ELR (cell line): ENCODE measurements at places on chromosomes 2 and 18.

DNA sequence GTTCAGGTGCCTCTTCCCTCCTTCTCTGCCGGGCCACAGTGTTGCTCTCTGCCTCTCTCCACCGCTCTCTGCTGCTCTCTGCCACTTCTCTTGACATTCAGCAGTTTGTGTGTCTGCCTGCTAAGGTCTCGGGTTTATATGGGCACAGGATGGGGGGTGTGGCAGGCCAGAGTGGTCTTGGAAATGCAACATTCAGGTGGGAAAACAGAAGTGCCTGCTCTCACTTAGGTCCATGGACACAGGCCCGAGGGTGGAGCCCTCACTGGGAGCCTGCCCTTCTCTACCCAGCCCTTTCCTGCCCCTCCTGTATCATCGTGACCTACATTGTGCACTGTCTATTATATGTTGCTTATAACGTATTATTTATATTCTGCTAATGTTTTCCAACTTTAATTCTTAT, 120.8 kb upstream of the TMEM18 start:
- no peak for DNase-seq

DNA sequence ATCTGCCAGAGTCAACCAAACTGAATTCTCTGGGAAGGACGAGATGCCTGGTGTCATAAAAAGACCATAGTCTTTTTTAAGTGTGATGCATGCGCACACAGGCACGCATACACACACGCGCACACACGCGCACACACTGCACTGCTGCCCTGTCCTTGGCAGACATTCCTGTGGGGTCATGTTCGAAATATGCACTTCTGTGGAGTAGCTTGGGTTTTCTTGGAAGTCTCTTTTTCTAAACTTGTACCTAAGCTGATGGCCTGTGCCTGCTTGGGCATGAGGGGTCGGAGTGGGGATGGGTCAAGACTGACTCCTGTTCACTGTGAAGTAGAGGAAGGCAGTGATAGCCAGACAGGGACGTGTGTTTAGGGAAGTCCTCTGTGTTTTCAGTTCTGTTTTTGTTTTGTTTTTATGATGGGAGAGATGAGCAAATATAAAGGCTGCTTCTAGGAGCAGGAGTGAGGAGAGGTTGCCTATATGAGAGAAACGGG, 4.0 kb upstream of the RMC1 start:
- DNase-seq, result peak; percentile 30

- DNase-seq, result peak; percentile 53
Observed at GRCh38 chr2:61898810-61899209, 6.7 kb upstream of the COMMD1 start.

GRCh38 chr2:219476652-219477151, 22.0 kb upstream of the GMPPA start:
- DNase-seq, result no peak

DNA sequence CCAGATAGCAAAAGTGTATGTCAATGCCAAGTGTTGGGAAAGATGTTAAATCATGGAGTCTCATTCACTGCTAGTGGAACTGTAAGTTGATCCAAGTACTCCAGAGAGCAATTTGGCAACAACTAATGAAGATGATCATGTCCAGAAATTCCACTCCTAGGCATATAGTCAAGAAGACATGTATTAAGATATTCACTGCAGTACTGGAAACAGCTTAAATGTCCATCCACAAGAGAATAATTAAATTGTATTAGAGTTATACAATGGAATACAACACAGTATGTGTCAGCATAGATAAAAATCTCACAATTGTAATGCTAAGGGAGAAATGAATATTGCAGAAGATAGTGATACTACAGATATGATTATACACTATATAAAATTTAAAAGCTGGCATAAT, 15.2 kb upstream of the LBH start:
- DNase-seq, result no peak

- DNase-seq, result no peak
Observed at GRCh38 chr2:216485745-216486144, 12.9 kb upstream of the RPL37A start.

DNA sequence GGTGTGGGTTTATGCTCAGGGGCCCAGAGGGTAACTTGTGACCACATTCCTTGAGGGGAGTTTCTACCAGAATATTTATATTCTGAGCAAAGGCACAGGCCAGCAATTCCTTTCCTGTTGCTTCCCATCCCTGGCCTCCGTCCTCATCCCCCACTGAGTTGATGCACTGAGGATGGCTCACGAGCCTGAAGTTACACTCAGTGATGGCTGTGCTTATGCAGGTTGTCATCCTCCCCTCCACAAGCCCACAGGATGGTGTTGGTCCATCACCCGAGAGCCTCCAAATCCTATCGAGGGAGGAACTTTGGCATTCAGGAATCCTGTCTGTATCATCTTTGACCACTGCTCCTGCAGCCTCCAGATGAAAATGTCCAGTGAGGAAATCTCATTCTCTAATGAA, 28.4 kb upstream of the FHOD3 start:
- DNase-seq, result no peak

- DNase-seq, result no peak
Observed at GRCh38 chr2:229256376-229256775, 14.7 kb downstream of the PID1 start.

GRCh38 chr18:36680042-36680441, 148.8 kb downstream of the TPGS2 start:
- peak; percentile 23 for DNase-seq

DNA sequence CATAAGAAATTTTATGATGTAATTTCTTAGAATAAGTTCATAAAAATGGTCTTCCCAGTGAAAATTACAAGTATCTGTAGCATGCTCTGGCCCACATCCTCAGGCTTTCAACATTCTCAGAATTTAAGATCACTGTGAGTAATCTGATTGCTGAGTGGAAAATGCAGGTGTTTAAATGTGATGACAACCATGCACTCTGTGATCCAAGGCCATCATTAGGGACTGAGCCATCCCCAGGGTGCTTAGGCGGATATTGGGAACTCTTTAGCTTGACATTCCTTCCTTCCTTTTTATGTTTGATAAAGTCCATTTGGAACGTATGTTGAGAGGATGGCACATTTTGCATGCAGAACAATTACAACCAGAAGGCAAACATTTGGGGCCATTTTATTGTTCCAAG, 95.5 kb downstream of the ARL4C start:
- DNase-seq, result no peak

GRCh38 chr2:218897394-218898108, 16.9 kb downstream of the WNT10A start:
- DNase-seq, result no peak

- peak; percentile 8 for DNase-seq
Observed at GRCh38 chr2:239935789-239936758, 89.1 kb downstream of the NDUFA10 start.

DNA sequence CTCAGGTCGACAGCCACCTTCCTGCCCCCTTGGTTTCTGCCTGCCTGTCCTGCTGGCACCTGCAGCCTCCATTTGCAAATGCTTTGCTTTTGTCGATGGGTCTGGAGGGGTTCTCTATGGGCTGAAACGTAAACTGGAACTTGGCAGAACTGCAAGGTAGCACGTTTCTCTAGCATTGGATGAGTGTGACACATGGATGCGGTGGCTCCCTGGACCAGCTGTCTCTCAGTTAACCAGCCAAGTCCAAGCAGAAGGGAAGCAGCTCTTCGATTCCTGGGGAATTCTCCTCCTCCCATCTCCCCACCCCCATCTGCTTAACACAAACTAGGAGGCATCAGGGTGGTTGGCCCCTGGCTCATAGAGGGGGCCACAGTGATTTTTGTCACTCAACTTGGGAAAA, 57.3 kb downstream of the ITGB1BP1 start:
- no peak for DNase-seq

DNA sequence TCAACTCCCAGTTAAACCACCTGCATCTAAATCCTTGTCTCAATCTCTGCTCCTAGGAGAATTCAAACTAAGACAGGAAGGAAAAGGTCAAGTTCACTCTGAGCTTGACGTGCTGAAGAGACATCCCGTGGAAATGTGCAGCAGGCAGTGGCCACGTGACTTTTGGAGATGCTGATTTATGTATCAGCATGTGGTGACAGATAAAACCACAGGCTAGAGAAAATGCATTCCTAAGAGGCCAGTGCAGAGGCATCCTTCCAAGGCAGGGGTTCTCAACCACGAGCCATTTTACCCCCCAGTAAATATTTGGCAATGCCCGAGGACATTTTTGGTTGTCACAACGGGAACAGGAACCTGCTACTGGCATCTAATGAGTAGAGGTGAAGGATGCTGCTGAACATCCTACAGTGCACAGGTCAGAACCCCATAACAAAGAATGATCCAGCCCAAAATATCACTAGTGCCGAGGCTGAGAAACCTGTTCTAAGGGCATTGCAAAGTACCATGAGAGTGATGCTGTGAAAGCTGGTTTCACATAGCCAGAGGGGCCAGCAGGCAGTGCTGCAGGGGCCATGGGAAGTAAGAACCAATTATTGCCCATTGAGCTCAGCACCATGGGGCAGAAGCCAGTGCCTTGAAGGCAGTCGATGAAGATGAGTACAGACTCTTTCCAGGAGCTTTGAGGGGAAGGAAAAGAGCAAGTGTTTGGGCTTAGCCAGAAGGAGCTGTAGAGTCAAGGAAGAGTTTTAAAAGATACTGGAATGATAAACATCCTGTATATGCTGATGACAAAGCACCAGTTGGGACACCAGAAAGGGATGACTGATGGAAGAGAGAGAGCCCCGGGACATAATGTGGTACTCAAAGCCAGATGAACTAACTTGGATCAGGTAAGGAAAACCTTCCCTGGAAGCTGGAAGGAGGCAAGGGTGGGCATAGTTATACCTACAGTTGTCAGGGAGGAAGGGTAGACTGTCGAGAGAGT, 174.6 kb downstream of the HAUS1 start:
- DNase-seq, result peak; percentile 74

- DNase-seq, result peak; percentile 84
Observed at GRCh38 chr2:158586491-158586890, 129.7 kb downstream of the PKP4 start.

GRCh38 chr18:5068851-5069250, 128.2 kb downstream of the AKAIN1 start:
- DNase-seq, result no peak

DNA sequence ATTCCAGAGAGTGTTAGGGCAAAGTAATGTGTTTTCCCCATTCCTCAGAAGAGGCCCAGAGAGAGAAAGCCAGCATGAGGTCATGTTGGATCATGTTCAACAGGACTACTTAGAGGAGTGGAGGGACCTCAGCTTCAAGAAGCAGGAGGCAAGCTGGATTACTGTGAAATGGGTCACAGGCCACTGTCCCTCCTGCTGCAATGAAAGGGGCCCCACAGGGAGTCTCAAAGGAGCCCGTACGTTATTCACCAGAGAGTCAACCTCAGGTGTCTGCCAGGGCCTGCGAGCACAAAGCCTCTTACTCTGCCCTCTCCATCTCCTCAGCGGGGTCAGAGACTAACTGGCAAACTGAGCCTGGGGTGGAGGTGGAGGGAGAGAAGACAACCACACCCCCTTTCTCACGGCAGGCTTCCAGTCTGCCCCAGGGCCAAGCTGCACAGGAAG, 27.2 kb upstream of the ACYP2 start:
- DNase-seq, result no peak

DNA sequence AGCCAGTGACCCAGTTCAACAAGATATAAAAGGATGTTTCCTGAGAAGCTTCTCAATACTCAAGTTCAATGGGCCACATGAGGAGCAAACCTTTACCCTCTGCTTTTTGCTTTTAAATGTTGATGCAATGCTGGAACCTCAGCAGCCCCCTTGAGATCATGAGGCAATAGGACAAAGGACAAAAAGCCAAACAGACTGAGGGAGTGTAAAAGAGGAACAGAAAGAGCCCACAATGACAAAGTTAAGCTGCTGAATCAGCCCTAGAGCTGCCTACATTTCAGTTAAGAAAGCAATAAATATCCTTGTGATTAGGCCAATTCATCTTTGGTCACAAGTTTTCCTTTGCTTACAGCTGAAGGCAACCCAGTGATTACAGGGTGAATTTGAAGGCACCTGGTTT, 76.9 kb downstream of the MRO start:
- DNase-seq, result no peak

DNA sequence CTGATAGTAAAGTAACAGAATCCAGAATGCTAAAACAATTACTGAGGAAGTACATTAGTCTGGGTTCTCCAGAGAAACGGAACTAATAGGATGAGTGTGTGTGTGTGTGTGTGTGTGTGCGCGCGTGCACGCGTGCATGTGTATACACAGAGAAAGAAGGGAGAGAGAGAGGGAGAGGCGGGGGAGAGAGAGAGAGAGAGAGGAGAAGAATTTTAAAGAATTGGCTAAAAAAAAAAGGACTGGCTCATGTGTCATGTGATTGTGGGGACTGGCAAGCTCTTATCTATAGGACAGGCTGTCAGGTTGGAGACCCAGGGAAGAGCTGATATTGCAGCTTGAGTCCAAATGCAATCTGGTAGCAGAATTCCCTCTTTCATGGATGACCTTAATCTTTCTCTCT, 976.2 kb upstream of the CDH2 start:
- no peak for DNase-seq

GRCh38 chr2:28991021-28991420, 9.9 kb downstream of the TOGARAM2 start:
- no peak for DNase-seq

DNA sequence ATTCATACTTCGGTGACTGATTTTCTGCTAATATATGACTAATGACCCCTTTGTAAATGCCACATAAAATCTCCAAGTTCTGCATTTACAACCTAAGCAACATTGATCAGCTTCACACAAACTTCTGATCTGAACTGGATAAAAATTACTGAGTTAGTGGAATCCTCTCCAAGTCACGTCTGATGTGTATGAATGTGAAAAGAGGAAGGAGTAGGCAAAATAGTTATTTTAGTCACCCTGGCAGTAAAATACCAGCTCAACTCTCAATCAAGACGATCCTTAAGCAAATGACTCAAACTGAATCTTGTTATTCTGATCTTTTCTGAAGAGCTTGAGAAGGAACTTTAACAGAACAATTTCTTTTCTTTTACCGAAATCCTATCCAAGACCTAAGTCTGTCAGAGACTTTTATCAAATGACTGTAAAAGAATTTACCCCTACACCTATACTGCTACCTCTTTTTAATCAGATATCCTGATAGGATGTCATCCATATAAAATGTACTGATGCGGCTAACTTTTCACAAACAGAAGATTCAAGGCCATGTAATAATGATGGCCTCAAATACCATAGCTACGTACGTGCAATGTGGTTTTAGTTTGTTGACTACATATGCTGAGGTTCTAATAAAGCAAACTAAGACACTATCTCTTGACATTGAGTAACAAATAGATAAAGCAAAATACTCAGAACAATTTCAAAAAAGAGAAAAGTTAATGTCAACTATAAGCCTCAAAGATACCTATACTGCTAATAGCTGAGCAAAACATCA, 23.7 kb downstream of the CUL3 start:
- DNase-seq, result no peak

DNA sequence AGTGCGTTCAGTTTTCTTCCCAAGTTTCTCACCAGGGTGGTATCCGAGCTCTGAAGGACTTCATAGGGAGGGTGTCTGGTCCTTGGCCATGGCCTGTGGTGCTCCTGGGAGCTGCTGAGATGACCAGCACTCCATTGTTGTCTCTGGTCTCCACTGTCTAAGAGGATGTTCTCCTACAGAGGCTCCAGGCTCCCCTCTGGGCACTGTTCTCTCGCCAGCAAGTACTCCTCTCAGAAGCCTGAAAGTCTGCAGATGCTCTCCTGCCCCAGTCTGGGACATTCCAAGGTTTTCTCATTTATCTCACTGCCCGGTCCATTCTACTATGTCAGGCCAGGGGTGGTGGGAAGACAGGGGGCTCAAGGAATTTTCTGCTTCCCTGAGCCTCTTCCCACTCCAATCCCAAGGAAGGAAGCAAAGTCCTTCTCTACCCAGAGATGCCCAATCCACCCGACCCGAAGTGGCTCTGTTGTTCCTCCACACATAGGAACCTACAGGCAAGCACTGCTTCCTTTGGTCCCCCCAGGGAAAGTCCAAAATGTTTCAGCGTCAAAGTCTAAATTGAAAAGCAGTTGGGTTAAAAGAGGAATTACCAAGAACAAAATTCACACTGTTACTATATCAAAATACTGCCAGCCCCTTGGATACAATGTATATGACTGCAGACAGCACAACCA, 110.5 kb downstream of the GYPC start:
- DNase-seq, result no peak
